Testis (tissue), 5 donors: ENCODE measurements at places on chromosomes 1 and 21. TPM values are rescaled to one million over a fixed set of nuclear protein-coding genes. Genes with fewer than 3 reads are reported as not detected.

BMP8A gene
- polyA plus RNA-seq = 4.3 TPM

GRCh38 chr21:44500111-44500510, 39.9 kb downstream of the KRTAP10-1 start:
- H3K4me3 ChIP-seq = no peak overlapping the region
- H3K4me1 ChIP-seq = no peaks in the 10 kb centered on the region
- no peak overlapping the region for H3K27ac ChIP-seq
- H3K36me3 ChIP-seq = no peaks in the 10 kb centered on the region

DNA sequence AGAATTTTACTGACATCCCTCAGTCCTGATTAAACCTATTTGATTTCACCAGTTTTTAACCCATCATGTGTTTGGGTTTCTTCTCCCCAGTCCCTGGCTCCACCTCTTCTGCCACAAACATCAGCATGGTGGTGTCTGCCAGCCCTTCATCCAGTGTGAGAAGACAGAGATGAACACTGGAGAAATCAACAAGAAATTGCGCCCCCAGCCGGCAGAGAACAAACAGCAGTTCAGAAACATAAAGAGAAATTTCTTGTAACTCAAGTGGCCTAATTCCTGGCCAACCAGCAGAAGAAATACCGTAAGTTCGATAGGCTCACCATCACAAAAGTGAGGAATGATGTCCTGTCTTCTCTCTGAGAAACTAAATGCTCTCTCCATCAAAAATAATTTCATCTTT, 18.3 kb downstream of the S100A11 start:
- no peaks in the 10 kb centered on the region for H3K4me1 ChIP-seq
- no peaks in the 10 kb centered on the region for H3K27me3 ChIP-seq
- H3K27ac ChIP-seq = no peak overlapping the region
- H3K36me3 ChIP-seq = no peaks in the 10 kb centered on the region

- no peak for DNase-seq
- no peak overlapping the region for H3K27ac ChIP-seq
- no peaks in the 10 kb centered on the region for H3K27me3 ChIP-seq
- peaks cover 12% of the 10 kb centered on the region for H3K4me1 ChIP-seq
- no peaks in the 10 kb centered on the region for H3K36me3 ChIP-seq
Measured at GRCh38 chr21:26148071-26148839, 22.3 kb downstream of the APP start.

OR10T2 gene
- polyA plus RNA-seq = not detected

GRCh38 chr1:115182012-115182715, 92.9 kb upstream of the TSPAN2 start:
- DNase-seq = no peak
- no peak overlapping the region for H3K27ac ChIP-seq
- H3K4me1 ChIP-seq = no peaks in the 10 kb centered on the region
- H3K36me3 ChIP-seq = no peaks in the 10 kb centered on the region
- H3K4me3 ChIP-seq = no peak overlapping the region

DNA sequence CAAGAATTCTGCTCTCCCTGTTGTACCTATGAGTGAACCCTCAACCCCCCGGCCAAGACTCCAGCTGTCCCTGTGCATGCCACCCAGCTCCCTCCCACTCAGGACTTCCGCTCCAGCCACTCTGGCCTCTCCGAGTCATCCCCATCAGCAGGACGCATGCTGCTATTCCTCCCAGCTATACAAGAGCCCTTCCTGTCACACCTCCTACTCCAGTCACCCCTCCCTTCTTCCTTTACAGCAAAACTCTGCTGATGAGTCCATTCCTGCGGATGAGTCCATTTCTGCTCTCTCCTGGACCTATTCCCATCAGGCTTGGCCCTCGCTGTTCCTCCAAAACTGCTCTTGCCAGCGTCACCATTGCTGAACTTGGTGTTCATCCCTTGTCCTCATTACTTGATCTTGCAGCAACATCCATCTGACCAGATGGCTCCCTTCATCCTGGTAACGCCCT, 42.2 kb downstream of the H3-3A start:
- H3K4me1 ChIP-seq = peaks cover 16% of the 10 kb centered on the region
- H3K27ac ChIP-seq = no peak overlapping the region
- H3K36me3 ChIP-seq = no peaks in the 10 kb centered on the region
- no peaks in the 10 kb centered on the region for H3K27me3 ChIP-seq
- no peak for DNase-seq
- no peak overlapping the region for H3K4me3 ChIP-seq

- no peak overlapping the region for H3K4me3 ChIP-seq
- no peak overlapping the region for H3K27ac ChIP-seq
- H3K36me3 ChIP-seq = no peaks in the 10 kb centered on the region
Measured at GRCh38 chr1:119116725-119117124, 23.7 kb downstream of the WARS2 start.

THEM5 gene
- 0.57 TPM for polyA plus RNA-seq

GRCh38 chr1:111157431-111157830, 17.4 kb downstream of the CEPT1 start:
- no peaks in the 10 kb centered on the region for H3K36me3 ChIP-seq
- no peak overlapping the region for H3K4me3 ChIP-seq
- DNase-seq = no peak
- no peak overlapping the region for H3K27ac ChIP-seq
- no peaks in the 10 kb centered on the region for H3K27me3 ChIP-seq

- no peaks in the 10 kb centered on the region for H3K27me3 ChIP-seq
- H3K36me3 ChIP-seq = no peaks in the 10 kb centered on the region
- H3K4me1 ChIP-seq = peaks cover 6% of the 10 kb centered on the region
- H3K27ac ChIP-seq = no peak overlapping the region
- no peak for DNase-seq
Measured at GRCh38 chr1:114782476-114782875, 2.0 kb upstream of the SIKE1 start.

- no peaks in the 10 kb centered on the region for H3K27me3 ChIP-seq
- no peaks in the 10 kb centered on the region for H3K36me3 ChIP-seq
- peak; percentile 27 for DNase-seq
- no peaks in the 10 kb centered on the region for H3K4me1 ChIP-seq
- no peak within 1 kb of the TSS for H3K27ac ChIP-seq
Measured at GRCh38 chr1:59814901-59815825, at the start of gene HOOK1. HOOK1 (plus strand) TSS chr1:59814949; CDS start chr1:59815118, 169 bp downstream.

DNA sequence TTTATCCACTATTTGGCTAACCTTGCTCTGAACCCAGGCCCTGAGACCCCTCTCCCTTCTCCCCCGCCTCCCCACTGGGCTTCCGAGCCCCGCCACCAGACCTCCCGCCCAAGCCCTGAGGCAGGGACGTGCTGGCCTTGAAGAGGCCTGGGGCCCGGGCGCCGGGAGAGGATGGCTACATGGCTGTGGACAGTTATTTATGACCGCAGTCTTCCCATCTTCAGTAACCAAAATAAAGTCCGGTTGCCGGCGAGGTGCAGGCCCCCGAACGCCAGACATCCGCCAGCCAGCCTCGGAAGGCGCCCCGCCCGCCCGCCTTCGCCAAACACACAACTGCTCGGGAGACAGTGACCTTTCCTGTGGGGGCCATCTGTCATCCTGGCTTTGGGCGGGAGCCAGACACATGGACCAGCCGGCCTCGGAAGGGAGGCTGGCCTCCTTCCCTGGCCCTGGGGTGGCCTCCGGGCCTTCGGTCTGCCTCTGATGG, 69.0 kb downstream of the DHRS3 start:
- H3K27ac ChIP-seq = peak overlapping the region; percentile 69
- H3K4me1 ChIP-seq = peaks cover 14% of the 10 kb centered on the region
- no peaks in the 10 kb centered on the region for H3K36me3 ChIP-seq

- H3K4me1 ChIP-seq = peaks cover 39% of the 10 kb centered on the region
- H3K4me3 ChIP-seq = peak within 1 kb of the TSS; percentile 62
- H3K36me3 ChIP-seq = no peaks in the 10 kb centered on the region
- DNase-seq = no peak
- no peaks in the 10 kb centered on the region for H3K27me3 ChIP-seq
- H3K27ac ChIP-seq = peak within 1 kb of the TSS; percentile 36
Measured at GRCh38 chr1:21937034-21937371, at the start of gene HSPG2. HSPG2 (minus strand) TSS chr1:21937310; CDS start chr1:21937217, 93 bp downstream.

- no peak overlapping the region for H3K4me3 ChIP-seq
- no peaks in the 10 kb centered on the region for H3K36me3 ChIP-seq
- no peaks in the 10 kb centered on the region for H3K4me1 ChIP-seq
- H3K27me3 ChIP-seq = no peaks in the 10 kb centered on the region
- H3K27ac ChIP-seq = no peak overlapping the region
- DNase-seq = no peak
Measured at GRCh38 chr1:15286452-15286851, 39.4 kb downstream of the FHAD1 start.

GRCh38 chr1:91717839-91718238, 168.1 kb downstream of the TGFBR3 start:
- H3K4me1 ChIP-seq = peaks cover 5% of the 10 kb centered on the region
- no peak overlapping the region for H3K4me3 ChIP-seq
- H3K27me3 ChIP-seq = no peaks in the 10 kb centered on the region
- no peak for DNase-seq

DNA sequence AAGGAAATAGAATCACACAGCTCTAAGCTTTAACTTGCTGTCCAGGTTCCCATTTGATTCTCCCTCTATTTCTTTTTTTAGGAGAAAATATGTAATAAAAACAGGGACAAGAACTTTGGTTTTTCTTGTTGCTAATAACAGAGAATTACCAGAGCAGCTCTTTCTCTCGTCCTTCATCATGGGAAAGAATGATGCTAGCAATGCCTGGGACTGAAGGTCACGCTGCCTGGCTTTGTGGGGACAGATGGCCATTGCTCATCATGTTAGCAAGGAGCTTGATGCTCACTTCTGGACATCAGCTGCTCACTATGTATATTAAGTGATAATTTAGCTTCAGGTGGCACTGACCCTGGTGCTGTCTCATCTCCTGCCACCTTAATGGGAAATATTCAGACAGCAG, 77.3 kb upstream of the AKT3 start:
- no peaks in the 10 kb centered on the region for H3K27me3 ChIP-seq
- no peak for DNase-seq
- H3K4me3 ChIP-seq = no peak overlapping the region
- no peak overlapping the region for H3K27ac ChIP-seq
- H3K4me1 ChIP-seq = no peaks in the 10 kb centered on the region

DNA sequence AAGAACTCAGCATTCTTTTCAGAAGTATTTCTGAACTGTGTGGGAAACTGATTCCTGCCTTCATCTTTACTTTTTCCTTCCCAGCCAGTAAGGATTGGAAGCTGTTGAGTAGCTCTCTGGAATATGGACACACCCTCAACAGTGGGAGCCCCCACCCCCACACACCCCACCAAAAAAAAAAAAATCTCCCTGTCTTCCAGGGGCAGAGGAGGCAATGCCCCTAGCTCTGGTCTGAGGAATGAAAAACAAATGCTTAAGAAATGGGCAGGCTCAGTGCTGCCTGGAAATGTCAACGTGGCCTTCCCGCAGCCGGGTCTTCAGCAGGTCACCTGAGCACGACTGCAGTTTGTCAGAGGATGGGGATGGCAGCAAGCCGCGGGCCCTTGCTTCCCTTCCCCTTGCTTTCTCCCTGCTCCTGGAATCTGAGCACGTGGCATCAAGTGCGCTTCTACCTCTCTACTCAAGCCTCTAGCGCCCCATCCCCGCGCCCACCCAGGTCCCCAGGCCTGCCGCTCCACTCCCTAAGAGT, 479 bp downstream of the RGS16 start:
- no peak for DNase-seq
- H3K4me3 ChIP-seq = peak overlapping the region; percentile 43
- H3K36me3 ChIP-seq = no peaks in the 10 kb centered on the region
- no peak overlapping the region for H3K27ac ChIP-seq
- peaks cover 14% of the 10 kb centered on the region for H3K4me1 ChIP-seq
- H3K27me3 ChIP-seq = no peaks in the 10 kb centered on the region

DNA sequence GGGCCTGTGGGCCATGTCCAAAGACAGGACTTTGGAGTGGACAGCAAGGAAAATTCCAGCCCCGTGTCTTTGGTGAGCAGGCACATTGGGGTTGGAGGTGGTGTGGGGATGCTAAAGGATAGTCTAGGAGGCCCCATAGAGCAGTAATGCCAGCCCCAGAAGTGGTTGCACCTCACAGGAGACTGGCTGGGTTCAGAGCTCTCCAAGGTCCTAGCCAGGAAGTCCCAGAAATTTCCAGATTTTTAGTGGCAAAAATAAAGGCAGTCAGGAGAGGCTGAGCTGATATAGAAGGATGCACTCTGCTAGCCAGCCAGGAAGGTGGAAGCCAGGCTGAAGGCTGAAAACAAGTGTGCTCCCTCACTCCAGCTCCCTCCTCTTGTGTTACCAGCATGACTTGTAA, 144.0 kb upstream of the KCND3 start:
- H3K4me1 ChIP-seq = no peaks in the 10 kb centered on the region
- H3K36me3 ChIP-seq = no peaks in the 10 kb centered on the region
- DNase-seq = no peak
- no peak overlapping the region for H3K27ac ChIP-seq

BMP8B gene
- polyA plus RNA-seq = 4.4 TPM

CELA2A gene
- 2.4 TPM for polyA plus RNA-seq

DNA sequence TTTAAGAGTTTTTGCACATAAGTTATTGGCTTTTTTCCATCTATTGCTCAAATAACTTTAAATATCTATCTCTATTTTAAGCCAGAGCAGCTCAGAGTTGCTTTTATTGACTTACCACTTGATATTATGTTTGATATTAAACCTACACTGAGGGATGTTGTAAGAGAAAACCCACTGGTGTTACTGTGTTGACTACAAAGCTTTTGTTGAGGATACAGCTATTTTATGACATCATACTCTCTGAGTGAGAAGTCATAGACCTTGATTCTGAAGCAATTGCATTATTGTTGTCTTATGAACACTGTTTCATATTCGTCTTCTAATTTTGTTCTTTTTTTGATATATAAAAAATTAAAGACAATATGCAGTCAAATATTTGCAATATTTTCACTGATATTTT, 560.4 kb downstream of the PTBP2 start:
- no peak overlapping the region for H3K27ac ChIP-seq
- DNase-seq = no peak
- H3K4me3 ChIP-seq = no peak overlapping the region
- H3K27me3 ChIP-seq = no peaks in the 10 kb centered on the region
- no peaks in the 10 kb centered on the region for H3K4me1 ChIP-seq

DNA sequence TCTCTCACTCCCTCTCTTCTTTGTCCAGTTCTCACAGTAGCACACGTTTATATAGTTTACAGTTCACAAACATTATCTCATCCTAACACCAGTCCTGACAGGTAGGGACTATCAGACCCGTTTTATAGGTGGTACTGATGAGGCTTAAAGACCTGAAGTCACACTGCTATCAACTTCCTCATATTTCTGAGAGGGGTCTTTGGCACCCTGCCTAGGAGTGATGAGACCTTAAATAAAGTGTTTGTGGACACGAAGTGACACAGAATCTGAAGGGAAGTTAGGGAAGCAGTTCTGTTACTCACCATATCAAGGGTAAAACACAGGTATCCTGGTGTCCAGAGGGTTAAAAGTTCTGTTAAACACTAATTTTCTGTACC, 590 bp upstream of the TACSTD2 start:
- H3K4me3 ChIP-seq = no peak overlapping the region
- no peaks in the 10 kb centered on the region for H3K27me3 ChIP-seq
- no peaks in the 10 kb centered on the region for H3K36me3 ChIP-seq
- peaks cover 7% of the 10 kb centered on the region for H3K4me1 ChIP-seq
- no peak overlapping the region for H3K27ac ChIP-seq

GRCh38 chr1:86695400-86695799, 9.0 kb upstream of the SH3GLB1 start:
- no peaks in the 10 kb centered on the region for H3K27me3 ChIP-seq
- H3K27ac ChIP-seq = no peak overlapping the region
- no peaks in the 10 kb centered on the region for H3K4me1 ChIP-seq
- no peaks in the 10 kb centered on the region for H3K36me3 ChIP-seq
- no peak for DNase-seq

GRCh38 chr1:20345419-20345818, 54.7 kb downstream of the VWA5B1 start:
- H3K36me3 ChIP-seq = no peaks in the 10 kb centered on the region
- H3K4me3 ChIP-seq = no peak overlapping the region
- H3K27me3 ChIP-seq = no peaks in the 10 kb centered on the region
- DNase-seq = no peak
- H3K4me1 ChIP-seq = no peaks in the 10 kb centered on the region

RAB25 gene
- polyA plus RNA-seq = 2.1 TPM

TP73 gene
- 2.2 TPM for polyA plus RNA-seq

LEFTY2 gene
- 10.0 TPM for polyA plus RNA-seq

PRAMEF13 gene
- polyA plus RNA-seq = not detected

BARHL2 gene
- 3.5 TPM for polyA plus RNA-seq

GLRX2 gene
- polyA plus RNA-seq = 70.1 TPM
